ACHN (cell line): ENCODE measurements at places on chromosomes 1 and 21.
A peak's percentile ranks its signal among the peaks of the same experiment; 100 is the strongest.

- no peak for DNase-seq
These were observed 279.8 kb upstream of the VAMP3 start for GRCh38 chr1:7491109-7491817.

GRCh38 chr1:235101558-235102258, 26.9 kb downstream of the TOMM20 start:
- no peak for DNase-seq

DNA sequence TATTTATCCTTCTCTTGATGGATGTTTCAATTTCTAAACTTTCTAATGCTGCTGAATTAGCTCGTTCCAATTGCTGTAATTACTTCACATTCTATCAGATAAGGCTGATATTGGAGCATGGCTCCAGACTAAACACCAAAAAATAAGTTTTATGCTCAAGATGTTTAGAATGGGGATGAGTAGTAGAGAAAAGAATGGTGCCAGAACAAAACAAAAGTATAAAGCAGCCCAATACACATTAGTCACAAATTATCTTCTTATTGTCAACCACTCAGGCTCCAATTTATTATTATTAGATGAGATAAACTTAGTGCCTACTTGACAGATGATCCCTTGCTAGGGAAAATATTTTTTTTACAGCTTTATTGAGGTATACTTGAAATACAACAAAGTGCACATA, 21.8 kb downstream of the ATPAF1 start:
- no peak for DNase-seq

GRCh38 chr1:44652445-44653106, 21.7 kb downstream of the TMEM53 start:
- peak; percentile 63 for DNase-seq

DNA sequence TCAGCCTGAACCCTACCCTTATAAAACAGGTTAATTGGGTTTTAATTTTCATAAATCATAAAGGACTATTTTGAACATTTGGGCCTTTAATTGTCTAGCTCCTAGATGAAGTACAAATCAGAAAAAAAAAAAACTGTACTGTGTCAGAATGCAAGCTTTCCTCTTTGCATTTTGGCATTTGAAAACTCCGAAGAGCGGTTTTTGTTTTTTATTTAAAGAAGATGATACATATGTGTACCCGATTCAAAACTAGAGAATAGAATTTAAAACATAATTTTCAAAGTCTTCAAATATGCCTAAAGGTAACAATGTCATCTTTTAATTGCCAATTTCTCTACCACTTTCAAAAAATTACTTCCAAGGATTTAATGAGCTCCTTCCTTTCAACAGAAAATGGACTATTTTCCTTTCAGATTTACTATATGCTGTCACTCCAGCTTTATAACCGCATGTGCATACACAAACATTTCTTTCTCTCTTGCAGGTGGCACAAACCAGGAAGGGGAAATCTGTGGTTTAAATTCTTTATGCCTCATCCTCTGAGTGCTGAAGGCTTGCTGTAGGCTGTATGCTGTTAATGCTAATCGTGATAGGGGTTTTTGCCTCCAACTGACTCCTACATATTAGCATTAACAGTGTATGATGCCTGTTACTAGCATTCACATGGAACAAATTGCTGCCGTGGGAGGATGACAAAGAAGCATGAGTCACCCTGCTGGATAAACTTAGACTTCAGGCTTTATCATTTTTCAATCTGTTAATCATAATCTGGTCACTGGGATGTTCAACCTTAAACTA, 33.7 kb downstream of the MRPL39 start:
- DNase-seq: peak; percentile 90

- no peak for DNase-seq
These were observed 550 bp upstream of the PTBP2 start for GRCh38 chr1:96721053-96721415.

- no peak for DNase-seq
These were observed 119.7 kb upstream of the LMO4 start for GRCh38 chr1:87208931-87209330.

- DNase-seq: no peak
These were observed 66.8 kb downstream of the DNAH14 start for GRCh38 chr1:224996266-224996665.

DNA sequence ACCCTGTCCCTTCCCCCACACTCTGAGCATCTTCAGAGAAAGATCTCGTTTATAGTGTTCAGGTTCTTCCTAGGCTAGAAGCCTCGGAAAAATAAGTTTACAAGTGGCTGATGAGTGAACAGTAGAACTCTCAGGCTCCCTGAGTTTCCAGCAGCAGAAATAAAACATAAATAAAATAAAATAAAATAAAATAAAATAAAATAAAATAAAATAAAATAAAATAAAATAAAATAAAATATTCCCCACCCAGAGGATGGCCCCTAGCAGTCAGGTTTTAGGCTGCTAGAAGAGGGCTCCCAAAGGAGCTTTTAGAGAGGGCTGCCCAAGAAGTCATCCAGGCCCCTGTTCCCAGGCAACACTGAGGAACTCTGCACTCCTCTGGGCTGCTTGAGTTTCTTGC, 55.1 kb downstream of the KCNC4 start:
- DNase-seq: no peak

DNA sequence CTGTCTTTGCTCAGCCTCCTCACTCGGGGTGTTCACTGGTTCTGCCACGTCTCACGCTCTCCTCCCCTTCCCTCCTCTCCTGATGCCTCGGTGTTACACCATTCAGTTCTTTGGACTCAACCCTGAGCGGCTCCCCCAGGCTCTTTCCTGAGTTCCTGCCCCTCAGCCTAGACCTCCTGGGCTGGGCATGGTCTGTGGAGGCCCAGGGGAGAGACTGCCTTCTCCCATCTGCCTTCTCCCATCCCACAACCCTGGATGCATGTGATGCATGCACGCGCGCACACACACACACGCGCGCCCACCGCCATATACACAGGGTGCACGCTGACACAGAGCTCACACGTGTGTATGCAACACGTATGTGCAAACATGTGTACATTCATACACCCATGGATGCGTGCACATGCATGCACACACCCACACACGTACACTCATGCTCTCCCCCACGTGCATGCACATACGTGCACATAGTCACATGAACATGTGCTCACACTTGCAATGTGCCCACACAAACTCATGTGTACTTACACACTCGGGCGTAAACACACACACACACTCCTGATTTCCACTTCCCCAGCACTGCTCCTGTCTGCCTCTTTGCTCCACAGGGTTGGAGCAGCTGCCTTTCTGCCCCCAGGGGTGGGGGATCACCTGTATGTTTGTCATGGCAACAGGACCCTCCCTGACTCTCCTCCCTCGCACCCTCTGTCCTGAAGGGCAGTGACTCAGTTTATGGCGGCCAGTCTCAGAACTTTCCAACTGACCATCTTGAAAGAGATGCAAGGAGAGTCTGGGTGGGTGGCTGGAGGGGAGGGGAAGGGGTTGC, 59.0 kb downstream of the HUNK start:
- no peak for DNase-seq

- peak; percentile 86 for DNase-seq
These were observed 1.8 kb downstream of the CD160 start for GRCh38 chr1:145720878-145721671.

DNA sequence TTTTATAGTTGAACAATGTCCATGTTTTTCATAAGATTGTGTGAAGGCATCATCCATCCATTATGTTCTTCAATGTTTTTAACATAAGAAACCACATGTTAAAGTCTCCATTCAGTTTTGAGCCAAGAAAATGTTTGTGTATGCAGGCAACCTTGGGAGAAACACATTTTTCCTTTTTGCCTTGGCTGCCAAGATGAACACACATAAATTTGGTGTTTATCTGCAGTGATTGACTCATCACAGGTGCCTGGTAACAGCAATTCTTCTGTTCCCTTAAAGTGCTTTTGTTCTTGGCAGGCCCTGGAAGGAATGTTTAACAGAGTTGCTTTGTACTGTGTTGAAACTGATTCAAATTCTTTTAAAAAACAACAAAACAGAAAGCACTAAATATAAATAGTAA, 709.9 kb upstream of the ADGRL4 start:
- DNase-seq: no peak

DNA sequence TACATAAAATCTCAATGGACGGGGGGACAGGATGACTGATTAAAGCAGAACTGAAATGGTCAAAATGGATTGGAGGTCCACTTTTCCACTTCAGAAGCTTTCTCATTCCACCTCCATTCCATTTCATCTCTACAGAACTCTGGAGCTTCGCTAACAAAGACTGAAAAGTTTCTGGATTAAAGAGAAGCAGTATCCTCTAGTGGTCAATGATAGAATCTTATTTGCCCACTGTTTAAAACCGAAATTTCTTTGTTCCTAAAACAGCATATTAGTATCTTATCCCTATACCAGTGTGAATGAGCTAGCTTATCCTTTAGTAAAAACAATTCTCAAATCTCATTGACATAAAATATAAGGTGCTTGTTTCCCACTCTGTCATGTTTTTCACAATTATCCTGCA, 890.6 kb downstream of the KCNT2 start:
- peak; percentile 57 for DNase-seq

- DNase-seq: no peak
These were observed 18.4 kb upstream of the IL10 start for GRCh38 chr1:206790502-206791250.
